ENCODE measurements at places on chromosomes 1 and 21.

- DNase-seq, result no peak
These were observed 29.5 kb upstream of the JUN start for GRCh38 chr1:58813361-58813760.

GRCh38 chr1:230101556-230101955 is 34.5 kb downstream of the GALNT2 start:
- DNase-seq, result no peak

GRCh38 chr1:157047062-157047410 is 1.5 kb upstream of the ARHGEF11 start:
- DNase-seq, result no peak

- no peak for DNase-seq
These were observed 55.6 kb downstream of the PTPRF start for GRCh38 chr1:43586136-43586731.

DNA sequence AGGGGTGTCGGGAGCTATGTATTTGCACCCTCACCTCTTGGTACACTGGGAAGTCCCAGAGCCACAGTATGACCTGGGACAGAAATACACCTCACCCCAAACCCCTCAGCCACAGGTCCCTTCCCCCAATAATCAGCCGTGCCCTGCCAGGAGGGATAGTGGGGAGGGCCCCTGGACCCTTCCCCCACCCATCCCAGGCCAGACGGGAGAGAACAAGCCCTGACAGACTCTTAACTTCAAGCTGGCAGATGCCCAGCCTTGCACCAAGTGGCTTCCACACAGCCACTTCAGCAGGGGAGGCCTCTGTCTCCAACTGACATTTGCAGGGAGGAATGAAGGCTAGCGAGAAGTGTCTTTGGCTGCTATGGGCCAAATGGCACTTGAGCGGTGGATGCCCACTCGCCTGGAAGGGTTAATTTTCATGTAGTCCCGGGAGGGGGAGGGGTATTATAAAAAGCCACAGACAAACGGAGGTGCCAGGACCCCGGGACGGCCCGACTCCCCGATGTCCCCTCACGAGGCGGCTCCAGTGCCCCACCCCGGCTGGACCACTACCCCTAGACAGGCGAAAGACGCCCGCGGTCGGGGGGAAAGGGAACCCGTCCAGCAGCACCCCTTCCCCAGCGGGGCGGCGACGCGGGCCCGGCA is 495 bp downstream of the SYNC start:
- no peak for DNase-seq

- no peak for DNase-seq
These were observed 10.4 kb downstream of the SSU72 start for GRCh38 chr1:1564268-1564667.

GRCh38 chr21:41783476-41784180 is 16.8 kb upstream of the RIPK4 start:
- no peak for DNase-seq

DNA sequence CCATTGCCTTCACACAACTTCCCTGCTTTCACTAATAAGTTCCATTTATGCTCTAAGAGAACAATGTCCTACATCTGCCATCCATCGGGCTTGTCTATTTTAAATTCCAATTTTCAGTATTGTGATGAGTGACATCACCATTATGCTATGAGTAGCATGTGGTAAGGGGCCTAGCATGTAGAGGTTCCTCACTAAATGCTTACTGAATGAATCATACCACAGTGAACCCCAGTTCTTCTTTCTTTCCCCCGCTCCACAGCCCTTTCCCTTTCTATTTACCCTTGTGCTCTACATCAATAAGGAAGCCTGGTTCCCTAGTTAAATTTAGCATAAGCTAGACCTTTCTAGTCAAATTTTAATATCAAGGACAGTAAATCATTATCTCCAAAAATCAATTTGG is 195.0 kb upstream of the RGS18 start:
- DNase-seq, result no peak

DNA sequence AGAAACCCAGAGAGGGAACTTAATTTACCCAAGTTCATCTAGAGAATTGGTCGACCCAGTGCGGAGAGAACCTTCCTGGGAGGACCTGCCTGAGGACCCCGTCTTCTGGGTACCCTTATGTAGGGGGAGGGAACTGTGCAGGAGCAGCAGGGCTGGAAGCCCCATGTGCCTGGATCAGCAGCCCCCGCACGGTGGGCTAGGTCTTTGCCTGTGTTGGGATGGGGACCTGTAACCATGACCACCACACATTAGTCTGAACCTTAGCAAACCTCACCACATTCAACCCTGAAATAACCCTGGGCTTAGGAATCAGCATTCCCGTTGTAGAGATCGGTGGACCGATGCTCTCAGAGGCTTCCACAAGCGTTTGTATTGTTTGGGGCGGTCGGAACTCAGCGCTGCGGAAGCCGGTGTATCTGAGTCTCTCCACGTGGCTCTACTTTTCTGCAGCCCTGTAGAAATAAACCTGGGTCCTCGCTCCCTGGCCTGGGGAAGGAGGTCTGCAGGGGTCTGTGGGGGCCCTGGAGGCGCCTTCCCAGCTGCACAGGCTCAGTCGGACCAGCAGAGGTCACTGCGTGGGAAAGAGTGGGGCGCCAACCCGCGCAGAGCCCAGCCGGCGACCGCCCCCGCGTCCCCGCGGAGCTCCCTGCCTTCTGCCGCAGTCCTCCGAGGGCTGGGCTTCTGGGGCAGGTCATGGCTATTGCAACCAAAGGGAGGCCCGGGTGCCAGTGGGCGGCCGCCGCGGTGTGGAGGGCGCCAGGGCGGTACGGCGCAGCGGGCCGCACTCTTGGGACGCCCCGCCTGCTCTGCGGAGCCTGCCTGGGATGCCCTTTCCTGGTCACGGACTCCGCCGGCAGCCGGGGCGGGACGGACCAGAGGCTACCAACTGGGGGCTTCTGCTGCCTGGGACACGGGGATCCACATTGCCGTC is 36.2 kb upstream of the KCNA10 start:
- DNase-seq, result no peak

- no peak for DNase-seq
These were observed 148.4 kb downstream of the TLR5 start for GRCh38 chr1:222994511-222995235.

DNA sequence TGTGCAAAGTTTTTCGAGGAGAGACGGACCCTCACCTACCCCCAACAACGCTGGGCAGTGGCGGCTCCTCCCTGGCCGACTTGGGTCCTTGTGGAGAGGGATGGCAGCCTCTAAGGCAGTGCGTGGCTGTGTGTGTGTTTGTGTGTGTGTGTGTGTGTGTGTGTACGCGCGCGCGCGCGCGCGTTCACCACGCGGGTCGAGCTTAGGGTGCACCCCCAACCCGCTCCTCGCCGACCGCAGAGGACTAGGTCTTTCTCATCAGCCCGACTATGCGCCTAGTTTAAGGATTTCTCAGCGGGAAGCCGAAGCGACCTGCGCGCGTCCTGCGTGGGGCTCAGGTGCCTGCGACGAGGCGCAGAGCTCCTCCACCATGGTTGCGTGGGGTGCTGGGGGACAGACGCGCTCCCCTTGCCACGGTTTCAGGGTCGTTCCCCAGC is 940 bp downstream of the SOX13 start:
- no peak for DNase-seq

- no peak for DNase-seq
These were observed 57.7 kb upstream of the ZC3H11B start for GRCh38 chr1:219670426-219671149.

- no peak for DNase-seq
These were observed 62.6 kb upstream of the SPAG17 start for GRCh38 chr1:118247593-118247992.

DNA sequence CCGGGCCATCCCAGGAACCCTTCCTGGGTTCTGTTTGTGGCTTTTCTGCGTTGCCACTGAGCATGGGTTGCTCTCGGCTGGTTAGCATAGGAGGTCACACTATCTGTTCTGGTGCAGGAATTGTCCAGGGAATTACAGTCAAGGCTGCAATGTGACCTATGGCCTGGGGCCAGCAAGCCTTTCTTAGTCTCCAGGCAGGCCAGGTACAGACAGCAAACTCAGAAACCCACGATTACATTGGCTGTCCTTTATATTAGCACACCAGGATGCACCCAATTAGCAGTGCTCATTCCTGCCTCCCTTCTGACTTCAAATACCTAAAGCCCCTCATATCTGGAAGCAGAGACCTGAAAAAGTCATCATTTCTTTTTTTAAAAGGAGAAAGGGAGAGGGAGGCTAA is 55.2 kb downstream of the CD247 start:
- no peak for DNase-seq

DNA sequence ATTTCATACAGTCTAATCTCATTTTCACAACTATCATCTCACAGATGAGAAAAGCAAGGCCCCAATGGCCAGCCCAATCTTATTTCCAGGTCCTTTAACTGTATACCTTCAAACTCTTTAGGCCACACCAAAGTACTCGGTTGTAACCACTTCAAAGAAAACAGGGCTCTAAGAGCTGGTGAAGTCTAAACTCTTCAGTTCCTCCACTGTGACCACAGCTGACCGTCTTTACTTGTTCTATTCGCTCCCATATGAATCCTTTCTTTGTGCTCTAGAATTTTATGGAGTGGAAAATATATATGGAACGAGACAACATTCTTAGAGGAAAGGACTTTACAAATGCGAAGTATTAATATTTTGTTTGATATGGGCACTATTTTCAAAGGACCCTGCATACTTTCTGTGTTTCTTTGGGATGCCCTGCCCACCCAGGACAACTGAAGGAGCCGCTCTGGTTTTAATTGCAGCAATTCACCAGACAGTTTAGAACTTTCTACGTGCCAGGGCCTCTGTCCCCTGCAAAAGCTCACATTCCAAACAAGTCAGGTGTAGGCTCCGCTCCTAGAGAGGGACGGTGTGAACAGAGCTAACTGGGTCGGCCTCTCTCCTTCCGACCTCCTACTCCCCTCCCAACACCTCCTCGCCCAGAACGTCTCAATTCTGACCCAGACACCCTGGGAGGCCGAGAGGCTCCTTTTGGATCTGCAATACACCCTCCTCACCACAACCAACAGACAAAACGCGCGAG is 15.7 kb downstream of the IER5 start:
- DNase-seq, result no peak

- DNase-seq, result no peak
These were observed 1.6 kb upstream of the STK40 start for GRCh38 chr1:36387141-36387949.

- DNase-seq, result peak; percentile 65
These were observed 68.4 kb downstream of the LUZP1 start for GRCh38 chr1:23100074-23100748.

- no peak for DNase-seq
These were observed 4.2 kb upstream of the UBE2G2 start for GRCh38 chr21:44805859-44806258.

- no peak for DNase-seq
These were observed 90.5 kb downstream of the SPATA17 start for GRCh38 chr1:217721692-217722091.

DNA sequence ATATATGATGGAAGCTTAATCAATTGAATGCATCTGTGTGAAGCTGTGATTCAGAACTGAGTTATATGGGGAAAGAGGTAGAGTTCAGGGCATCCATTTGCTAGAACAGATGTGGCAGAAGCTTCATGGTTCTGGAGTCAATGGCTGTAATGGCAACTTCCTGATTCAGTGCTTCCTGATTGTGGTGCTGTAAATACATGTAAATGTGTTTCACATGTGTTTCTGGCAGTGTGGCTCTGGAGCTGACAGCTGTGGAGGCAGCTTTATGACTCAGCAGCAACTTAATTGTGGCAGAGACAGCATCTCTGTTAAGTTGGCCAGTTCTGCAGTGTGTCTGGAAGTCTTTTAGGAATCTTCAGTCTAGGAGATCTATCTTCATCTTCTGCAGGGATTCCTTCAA is 226.6 kb upstream of the ZRANB2 start:
- no peak for DNase-seq

- peak; percentile 71 for DNase-seq
These were observed 42.5 kb downstream of the CCN1 start for GRCh38 chr1:85623061-85623471.

GRCh38 chr1:230191855-230192254 is 124.8 kb downstream of the GALNT2 start:
- DNase-seq, result no peak

GRCh38 chr1:27560268-27561123 is 43.4 kb downstream of the AHDC1 start:
- DNase-seq, result no peak

DNA sequence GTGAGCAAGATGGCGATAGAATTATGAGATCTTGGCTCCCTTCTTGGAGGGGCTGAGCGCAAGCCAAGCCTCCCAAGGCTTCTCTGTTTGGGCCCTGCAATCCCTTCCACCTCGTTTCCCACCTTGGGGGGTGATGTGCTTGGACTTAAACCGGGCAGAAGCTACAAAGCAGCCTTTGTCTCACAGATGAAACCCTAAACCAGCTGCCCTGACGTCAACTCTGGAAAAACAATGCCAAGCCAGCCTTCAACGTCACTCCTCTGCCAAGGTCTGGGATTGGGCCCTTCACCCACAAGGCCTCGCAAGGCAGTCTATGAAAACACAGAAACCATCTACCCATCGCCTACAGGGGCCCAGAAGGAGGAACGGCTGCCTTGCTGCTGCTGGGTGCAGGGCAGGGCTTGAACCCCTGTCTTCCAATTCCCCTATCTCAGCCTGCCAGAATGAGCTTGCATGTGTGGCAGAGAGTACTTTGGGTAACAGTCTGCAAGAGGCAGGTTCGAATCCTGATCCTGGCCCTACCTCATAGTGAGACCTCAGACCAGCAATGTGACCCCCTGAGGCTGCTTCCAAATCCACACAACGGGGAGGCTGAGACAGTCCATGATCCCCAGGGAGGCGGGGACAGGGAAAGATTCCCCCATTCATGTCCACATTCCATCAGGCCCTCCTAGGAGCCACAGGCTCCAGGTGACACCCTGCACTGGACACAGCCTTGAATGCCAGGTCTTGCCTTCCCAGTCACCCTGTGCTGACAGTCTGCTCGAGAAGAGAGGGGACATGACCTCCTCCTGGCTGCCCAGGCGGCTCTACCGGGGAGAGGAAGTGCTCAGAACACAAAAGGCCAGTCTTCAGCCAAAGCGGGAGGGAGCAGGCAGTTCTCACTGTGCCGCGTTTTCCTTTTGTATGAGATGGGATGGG is 15.0 kb downstream of the IFFO2 start:
- DNase-seq, result peak; percentile 69

- DNase-seq, result no peak
These were observed 89.3 kb downstream of the EDEM3 start for GRCh38 chr1:184665360-184665759.

GRCh38 chr1:94926915-94927404 is at the start of gene CNN3:
Gene CNN3 (minus strand): TSS chr1:94927110. CDS start chr1:94926894, 216 bp downstream.
- DNase-seq, result peak; percentile 70

- DNase-seq, result no peak
These were observed 1.1 kb upstream of the BRDT start for GRCh38 chr1:91948097-91948496.

Data from smooth muscle cell of the brain vasculature (primary cell).